Fibroblast of gingiva (primary cell): ENCODE measurements at places on chromosomes 2 and 18.

DNA sequence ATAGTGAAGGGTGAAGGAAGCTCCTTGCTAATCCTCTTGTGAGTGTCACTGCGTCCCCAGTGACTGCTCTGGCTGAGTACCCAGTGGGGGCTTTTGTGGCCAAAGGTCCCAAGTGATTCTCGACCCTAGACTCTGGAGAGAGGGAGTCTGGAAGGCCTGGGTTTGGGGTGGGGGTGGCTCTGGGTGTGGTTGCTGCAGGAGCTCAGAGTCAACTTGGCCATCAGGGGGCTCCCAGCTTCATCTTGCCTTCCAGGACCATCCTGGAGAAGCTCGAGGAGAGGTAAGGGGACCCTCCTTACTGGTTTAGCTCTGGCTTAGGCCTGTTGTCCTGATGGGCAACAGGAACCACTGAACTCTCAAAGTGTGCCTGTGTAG lies 592 bp downstream of the PSD4 start:
- DNase-seq: no peak

- DNase-seq: no peak
Observed at GRCh38 chr18:30376515-30376914, 666.0 kb downstream of the DSC3 start.

GRCh38 chr18:74774486-74774885 lies 176.8 kb downstream of the ZNF407 start:
- DNase-seq: peak; percentile 8

GRCh38 chr18:50926521-50926920 lies 41.3 kb upstream of the ELAC1 start:
- no peak for DNase-seq

DNA sequence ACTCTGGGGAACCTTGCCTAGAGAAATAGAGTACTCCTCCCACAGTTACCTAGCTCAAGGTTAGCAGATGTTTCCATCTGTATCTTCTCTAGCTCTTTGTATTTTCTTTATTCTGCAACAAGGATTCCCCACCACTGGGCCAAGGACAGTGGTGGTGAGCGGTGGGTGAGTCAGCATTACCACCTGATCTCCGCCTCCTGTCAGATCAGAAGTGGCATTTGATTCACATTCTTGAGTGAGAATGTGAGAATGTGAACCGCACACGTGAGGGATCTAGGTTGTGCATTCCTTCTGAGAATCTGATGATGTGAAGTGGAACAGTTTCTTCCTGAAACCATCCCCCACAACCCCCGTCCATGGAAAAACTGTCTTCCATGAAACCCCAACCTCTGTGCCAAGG lies 9.0 kb downstream of the EPB41L3 start:
- DNase-seq: no peak

DNA sequence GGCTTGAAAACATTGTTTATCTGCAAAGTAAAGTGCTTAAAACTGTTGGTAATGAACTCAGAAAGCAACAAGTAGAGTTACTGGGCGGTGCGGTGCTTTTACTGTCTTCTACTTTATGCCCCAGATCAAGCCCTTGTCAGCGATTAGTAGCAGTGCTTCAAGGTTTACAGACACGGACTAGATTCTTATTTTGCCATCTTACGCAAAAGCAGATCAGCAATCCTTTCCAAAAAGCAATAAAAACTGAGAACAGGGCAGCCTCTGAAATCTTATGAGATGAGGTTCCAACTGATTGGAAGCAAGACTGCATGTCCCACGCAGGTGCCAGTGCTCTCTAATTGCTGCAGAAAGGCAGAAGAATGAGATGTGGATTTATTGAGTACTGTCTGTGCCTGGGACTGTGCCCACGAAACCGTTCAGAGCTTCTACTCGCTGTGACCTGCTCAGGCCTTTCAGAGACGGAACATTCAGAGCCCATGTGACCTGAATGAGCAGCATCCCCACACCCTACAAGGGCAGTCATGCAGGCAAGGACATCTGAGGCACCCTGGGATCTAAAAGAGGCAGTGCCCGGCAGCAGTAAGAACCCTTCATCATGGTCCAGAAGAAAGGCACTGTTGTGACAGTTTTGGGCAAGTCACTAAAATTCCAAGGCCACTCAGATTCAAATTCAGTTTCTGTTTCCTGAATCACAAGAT lies 15.7 kb downstream of the COL4A3 start:
- no peak for DNase-seq

DNA sequence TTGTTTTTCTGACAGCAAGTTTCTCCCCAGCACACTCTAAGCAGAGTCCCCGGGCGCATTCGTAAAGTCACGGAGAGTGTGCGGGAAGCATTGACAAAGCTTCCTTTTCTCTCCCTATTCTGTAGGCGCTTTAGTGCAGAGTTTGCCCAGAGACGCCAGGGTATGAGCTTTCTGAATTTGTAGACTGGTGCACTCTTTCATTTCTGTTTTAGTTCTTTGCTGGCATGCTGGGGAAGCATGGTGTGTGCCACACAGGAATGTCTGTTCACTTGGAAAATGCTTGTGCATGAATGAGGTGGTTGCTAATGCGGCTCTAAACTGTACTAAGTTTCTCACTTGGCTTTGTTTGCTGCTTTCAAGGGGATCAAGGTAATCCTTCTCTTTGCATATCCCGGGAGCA lies 102.6 kb downstream of the RTN4 start:
- no peak for DNase-seq

DNA sequence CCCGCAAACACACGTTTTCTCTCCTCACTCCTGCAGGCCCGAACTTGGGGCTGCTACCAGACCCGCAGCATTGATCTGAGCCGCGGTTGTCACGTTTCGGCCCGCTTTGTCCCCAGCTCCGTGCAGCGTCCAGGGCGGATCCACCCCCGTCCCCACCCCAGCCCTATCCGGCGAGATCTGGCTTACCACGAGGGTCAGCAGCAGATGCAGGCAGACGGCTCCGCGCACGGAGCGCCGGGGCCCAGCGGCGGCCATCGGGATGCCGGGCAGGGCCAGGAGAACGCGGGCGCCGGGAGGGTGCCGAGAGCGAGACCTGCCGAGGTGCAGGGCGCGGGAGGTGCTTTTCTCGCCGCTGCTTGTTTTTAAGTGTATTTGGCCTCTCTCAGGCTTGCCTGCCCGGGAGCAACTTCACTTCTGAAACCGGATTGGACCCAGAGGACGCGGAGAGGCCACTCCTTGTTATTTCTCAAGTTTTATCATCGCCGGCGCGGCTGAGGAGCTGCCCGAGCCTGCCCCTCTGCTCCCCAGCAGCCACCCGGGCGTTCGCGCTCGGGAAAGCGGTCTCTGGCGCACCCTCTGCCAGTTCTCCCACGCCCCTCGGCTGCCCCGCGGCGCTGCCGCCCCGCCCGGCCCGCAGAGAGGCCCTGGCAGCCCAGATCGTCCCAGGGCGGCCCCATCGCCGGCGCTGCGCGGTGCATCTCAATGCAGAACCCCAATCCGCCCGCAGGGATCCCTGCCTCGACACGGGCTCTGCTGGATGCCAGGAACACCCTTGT lies at the start of gene DSC3:
TSS of gene DSC3 (minus strand) at position 337 of the 776 bp plus-strand sequence. CDS start at position 255, 82 bp downstream.
- DNase-seq: no peak

DNA sequence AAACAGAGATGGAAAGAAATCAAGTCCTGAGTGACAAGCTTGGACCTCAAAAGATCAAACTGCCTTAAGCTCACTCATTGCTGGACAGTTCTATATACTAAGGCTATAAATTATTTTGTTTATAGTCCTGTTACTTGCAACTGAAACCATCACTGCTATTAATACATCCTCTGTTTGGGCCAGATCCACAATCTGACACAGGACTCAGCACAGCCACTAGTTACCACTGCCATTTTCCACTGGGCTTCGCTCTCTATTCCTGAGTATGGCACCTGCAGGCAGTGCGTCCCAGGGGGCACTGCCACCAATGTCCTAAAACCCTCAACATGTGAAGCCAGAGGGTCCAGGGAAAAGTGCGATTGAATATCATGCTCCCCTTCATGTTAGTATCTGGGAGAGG lies 52.3 kb downstream of the CYP26B1 start:
- no peak for DNase-seq

DNA sequence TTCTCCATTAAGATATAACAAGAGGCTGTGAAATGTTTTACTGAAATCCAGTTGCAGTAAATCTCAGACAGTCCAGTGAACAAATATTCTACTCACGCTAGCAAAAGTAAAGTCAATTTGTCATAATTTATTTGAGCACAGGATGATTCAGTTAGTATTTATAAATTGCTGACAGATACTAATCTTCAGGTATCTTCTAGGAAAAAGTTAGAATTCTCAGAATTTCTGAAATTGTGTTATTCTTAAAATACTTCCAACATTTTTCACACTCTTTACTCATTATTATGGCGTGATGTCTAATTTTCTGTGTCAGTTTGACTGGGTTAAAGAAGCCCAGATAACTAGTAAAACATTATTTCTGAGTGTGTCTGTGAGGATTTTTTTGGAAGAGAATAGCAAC lies 460.2 kb upstream of the ACVR2A start:
- no peak for DNase-seq

GRCh38 chr2:96767135-96767871 lies 6.6 kb downstream of the CNNM4 start:
- no peak for DNase-seq

- DNase-seq: peak; percentile 23
Observed at GRCh38 chr2:28333606-28334526, 58.8 kb upstream of the FOSL2 start.

GRCh38 chr2:177887722-177888121 lies 184.9 kb downstream of the PDE11A start:
- no peak for DNase-seq

DNA sequence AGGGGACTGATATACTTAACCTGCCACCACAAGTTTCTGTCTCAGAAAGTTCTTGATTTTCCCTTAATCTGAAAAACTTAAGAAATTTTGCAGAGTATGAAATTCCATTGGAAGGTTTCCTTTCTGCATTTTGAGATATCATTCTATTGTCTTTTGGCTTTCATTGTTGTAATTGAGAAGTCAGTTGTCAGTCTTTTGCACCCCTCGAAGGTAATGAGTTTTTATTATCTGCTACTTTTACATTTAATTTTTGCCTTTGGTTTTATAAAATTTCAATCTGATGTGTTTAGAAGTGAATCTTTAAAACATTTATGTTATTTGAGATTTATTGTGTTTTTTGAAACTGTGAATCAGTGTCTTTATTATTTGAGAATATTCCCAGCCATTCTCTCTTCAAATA lies 4.8 kb upstream of the IL36A start:
- no peak for DNase-seq

DNA sequence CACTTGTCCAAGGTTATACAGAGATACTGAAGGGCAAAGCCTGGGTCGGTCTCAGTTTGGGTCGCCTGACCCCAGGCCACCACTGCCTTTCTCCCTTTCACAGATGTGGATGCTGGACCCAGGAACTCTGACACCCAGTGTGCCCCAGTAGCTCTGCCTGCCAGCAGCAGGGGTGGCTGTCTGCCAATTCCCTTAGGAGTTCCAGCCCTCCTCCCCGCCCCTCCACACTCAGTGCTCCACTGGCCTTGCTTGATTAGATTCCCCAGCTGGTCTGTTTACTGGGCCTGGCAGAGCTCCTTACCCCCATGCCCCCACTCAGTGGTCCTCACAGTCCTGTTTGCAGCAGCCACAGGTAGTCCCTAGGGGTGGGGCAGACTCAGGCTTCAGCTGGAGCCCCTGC lies 75.5 kb downstream of the NPAS2 start:
- no peak for DNase-seq

GRCh38 chr2:59882822-59883221 lies 670.6 kb downstream of the BCL11A start:
- no peak for DNase-seq

- no peak for DNase-seq
Observed at GRCh38 chr18:79601234-79601633, 78.4 kb upstream of the CTDP1 start.

- peak; percentile 57 for DNase-seq
Observed at GRCh38 chr2:10039658-10040410, 3.5 kb upstream of the KLF11 start.

DNA sequence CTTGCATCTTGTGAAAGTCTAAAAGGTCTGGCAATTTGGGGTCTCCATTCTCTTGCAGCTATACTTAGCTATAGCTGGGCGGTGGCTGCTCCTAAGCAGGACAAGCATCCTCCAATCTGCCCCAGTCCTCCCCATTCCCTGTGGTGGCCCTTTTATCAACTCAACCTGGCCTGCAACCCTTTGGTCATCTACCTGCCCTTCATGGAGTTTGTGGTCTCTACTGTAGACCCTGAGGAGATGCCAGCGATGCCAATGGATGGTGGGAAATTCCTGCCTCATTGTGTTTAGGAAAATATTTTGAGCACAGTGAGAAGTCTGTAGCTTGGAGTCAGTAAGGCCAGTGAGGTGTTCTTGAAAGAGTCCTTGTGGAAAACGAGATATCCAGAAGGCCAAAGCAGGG lies 143.4 kb downstream of the CAPN13 start:
- DNase-seq: no peak

DNA sequence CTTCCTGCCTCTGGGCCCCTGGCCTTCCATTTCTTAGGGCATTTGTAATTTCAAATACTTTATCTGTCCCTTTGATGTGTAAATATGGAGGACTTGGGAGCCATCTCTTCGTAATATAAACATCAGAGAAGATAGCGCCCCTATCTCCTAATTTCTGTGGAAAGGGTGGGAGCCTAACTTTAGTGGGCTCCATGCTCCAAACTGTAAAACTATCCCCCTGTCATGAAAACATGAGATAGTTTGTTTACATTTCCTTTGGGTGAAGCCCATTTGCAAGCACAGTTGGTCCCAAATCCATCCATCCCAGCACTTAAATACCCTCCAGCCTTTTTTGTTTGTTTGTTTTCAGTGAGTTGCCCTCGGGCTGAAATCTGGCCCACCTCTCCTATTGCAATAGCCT lies 782.6 kb upstream of the FSHR start:
- no peak for DNase-seq

DNA sequence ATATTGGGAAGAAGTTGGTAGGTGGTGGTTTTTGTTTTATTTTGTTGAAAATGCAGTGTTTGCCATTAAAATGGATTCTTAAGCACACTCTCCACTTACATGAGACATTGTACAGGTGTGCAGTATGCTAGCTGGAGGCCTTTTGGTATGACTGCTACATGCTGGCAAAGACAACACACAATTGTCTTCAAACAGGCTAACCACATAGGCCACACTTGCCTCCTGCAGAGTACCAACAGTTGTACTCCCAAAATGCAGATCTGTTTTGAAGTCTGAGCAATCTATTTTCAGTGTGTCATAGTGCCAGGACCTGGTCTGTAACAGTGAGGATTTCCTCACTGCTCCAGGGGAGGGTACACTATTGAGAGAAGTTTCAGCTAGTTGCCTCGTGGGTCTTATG lies 213.6 kb downstream of the ZRANB3 start:
- DNase-seq: no peak

DNA sequence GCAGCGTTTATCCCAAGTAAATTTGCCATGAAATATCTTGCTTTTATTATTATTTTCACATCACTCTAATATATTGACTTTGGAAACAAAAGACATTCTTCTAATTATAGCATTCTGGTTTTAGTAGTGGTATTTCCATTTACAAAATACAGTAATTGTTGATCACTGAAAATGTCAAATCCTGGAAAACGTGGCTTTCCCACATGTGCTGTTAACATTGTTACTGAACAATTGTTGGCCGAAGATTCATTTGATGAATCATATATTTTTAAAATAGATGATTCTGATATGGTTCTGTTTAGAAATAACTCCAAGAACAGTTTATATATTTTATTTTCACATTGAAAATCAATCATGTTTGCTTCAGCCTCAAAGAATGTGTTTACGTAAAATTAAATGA lies 32.9 kb downstream of the SP140 start:
- DNase-seq: no peak

- DNase-seq: no peak
Observed at GRCh38 chr2:54955358-54956110, 94.7 kb downstream of the RTN4 start.

- no peak for DNase-seq
Observed at GRCh38 chr2:56021579-56021978, 98.0 kb upstream of the EFEMP1 start.

GRCh38 chr18:8912348-8913326 lies 189.9 kb upstream of the NDUFV2 start:
- no peak for DNase-seq
